Astrocyte (in vitro differentiated cells and primary cell): ENCODE measurements at places on chromosomes 12 and 14. TPM values are rescaled to one million over a fixed set of nuclear protein-coding genes. Genes with fewer than 3 reads are reported as not detected.

DNA sequence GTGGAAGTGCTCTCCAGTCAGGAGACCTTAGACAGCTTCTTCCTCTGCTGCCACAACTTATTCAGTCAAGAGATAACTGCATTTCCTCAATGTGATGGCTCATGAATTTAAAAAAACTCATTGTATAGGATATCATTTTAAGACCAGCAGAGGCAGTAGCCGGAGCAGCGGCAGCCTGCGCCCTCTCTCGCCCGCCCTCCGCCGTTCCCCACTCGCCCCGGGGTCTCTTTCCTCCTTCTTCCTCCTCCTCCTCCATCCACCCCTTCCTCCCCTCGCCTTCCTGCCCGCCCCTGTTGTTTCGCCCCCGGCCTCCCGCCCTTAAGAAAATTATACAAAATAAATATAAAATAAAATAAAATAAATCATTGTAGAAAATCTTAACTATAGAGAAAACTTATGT, 687.6 kb downstream of the FLRT2 start:
- H3K27me3 ChIP-seq: no peaks in the 10 kb centered on the region
- no peak for DNase-seq
- no peak overlapping the region for H3K4me3 ChIP-seq
- no peak overlapping the region for H3K27ac ChIP-seq
- H3K4me1 ChIP-seq: no peaks in the 10 kb centered on the region
- no peaks in the 10 kb centered on the region for H3K36me3 ChIP-seq

GRCh38 chr14:99616832-99617800, 13.1 kb upstream of the CCDC85C start:
- H3K4me1 ChIP-seq: peaks cover 25% of the 10 kb centered on the region
- no peaks in the 10 kb centered on the region for H3K27me3 ChIP-seq
- H3K27ac ChIP-seq: no peak overlapping the region
- no peak for DNase-seq

DNA sequence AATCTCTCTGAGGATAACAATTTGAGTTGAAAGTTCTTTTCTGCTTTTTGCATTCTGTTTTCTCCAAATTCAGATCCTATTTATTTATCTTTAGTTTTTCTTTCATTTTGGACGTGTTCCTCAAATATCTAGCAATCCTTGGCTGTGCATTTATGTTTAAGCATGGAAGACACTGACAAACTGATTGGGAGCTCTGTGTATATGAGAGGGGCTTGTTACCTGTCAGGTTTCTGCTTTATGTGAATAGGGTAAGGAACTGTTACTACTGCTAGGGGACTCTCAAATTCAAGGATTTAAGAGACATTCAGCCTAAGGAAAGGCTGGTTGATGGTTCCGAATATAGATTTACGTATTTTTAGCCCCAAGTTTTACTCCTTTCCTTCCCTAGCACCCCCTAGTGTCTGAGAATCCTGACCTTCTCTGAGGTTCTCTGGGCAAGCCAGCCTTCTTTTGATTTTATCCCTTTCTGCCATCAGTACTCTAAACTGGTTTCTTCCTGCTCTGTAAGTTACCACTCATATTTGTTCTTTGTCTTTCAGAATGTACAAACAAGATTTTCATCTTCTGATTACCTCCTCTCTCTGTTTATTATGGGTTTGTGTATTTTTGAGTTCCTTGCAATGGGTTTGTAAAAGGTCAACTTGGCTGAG, 30.5 kb downstream of the YLPM1 start:
- H3K36me3 ChIP-seq: peaks cover 8% of the 10 kb centered on the region
- H3K27me3 ChIP-seq: no peaks in the 10 kb centered on the region
- peaks cover 6% of the 10 kb centered on the region for H3K4me1 ChIP-seq
- no peak for DNase-seq

- no peak for DNase-seq
- no peaks in the 10 kb centered on the region for H3K36me3 ChIP-seq
- H3K27me3 ChIP-seq: no peaks in the 10 kb centered on the region
- no peak overlapping the region for H3K27ac ChIP-seq
Observed at GRCh38 chr12:7155471-7156034, 25.4 kb downstream of the CLSTN3 start.

GRCh38 chr12:46649433-46649832, 176.4 kb downstream of the SLC38A4 start:
- no peak for DNase-seq
- H3K4me3 ChIP-seq: no peak overlapping the region
- no peak overlapping the region for H3K27ac ChIP-seq
- H3K27me3 ChIP-seq: no peaks in the 10 kb centered on the region
- no peaks in the 10 kb centered on the region for H3K4me1 ChIP-seq

DNA sequence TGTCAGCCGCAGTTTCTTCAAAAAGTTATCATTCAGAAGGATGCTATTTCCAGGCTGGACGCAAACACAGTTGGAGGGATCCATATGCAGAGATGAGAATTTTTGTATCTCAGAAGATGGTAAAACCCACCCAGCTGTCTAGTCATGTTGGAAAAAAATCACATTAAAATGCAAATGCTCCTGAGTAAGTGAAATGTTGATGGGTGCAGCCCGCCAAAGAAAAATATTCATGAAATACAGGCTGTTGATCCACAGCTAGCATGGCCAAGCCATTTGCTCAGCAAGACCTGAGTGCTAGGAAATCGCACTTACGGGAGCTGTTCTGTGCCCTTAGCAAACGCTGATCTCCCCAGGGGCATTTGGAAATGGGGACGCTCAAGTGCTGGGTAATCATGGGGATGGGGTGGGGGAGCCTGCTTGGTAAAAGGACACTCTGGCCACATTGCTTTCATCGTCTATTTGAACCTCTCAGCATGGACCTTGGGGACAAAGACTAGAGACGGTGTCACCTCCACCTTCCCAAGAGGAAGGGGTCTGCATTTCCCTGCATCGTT, 25.7 kb downstream of the TUNAR start:
- peaks cover 4% of the 10 kb centered on the region for H3K4me1 ChIP-seq
- no peaks in the 10 kb centered on the region for H3K27me3 ChIP-seq
- no peak for DNase-seq
- H3K27ac ChIP-seq: no peak overlapping the region
- H3K4me3 ChIP-seq: no peak overlapping the region

DNA sequence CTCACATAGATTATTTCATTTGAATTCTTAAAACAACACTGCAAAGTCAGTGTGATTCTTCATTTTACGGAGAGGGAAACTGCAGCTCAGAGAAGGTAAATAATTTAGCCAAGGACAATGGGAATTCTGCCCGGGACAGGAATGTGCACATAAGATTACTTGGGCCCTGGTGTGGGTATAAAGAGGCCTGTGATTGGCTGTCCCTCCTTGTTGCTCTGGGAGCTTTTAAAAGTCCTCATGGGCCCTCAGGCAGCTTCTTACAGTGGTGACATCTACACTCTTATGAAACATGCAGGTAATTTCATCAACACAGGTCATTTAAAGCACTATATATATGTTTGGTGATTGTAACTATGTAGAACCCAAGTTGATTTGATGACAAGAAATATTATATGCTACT, 100.3 kb downstream of the ESR2 start:
- no peaks in the 10 kb centered on the region for H3K27me3 ChIP-seq
- H3K36me3 ChIP-seq: no peaks in the 10 kb centered on the region
- H3K4me3 ChIP-seq: no peak overlapping the region
- peaks cover 4% of the 10 kb centered on the region for H3K4me1 ChIP-seq
- H3K27ac ChIP-seq: no peak overlapping the region

SERPINA12 gene
- not detected in 2 replicates for total RNA-seq
